ENCODE measurements at places on chromosomes 3 and 15.
A peak's percentile ranks its signal among the peaks of the same experiment; 100 is the strongest.

DNA sequence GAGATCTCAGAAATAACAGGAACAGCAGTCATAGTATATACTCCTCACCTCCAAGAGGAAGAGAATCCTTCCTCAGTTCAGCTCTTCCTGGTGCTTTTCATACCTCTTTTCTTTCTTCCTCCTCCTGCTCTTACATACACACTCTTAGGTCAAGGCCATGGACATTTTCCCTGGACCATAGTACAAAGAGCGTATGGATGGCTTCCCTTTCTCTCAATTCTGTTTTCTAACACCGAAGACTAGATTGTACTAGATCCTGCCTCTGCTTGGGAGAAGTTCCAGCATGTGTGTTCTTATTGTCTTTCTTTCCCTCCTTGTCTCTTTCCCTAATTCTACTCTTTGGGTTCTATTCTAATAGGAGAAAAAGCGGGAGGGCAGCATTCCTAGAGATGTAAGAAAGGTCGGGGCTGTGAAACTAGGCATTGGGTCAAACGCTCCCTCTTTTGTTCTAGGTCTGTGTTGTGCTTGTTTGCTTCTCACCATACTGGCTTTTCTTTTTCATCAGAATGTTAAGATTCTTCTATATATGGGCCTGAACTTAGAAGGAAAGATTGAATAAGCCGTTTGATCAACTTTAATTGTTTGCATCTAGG, 77.4 kb downstream of the VPS8 start:
- no peak for DNase-seq

DNA sequence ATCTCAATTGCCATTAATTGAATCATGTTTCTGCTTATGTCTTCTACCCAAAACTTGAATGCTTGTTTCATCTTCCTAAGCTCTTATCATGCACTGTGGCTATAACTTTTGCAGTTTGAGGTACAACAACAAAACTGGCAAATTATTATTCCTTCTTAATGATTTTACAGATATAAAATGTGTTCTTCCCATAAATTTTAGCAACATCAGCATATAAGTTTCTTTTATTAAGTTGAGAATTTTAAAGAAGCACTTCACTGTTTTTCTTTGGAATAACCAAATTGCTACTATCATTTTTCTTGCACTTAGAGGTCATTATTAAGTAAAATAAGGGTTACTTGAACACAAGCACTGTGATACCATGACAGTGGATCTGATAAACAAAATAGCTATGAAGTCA, 862.6 kb upstream of the CADM2 start:
- no peak for DNase-seq

- DNase-seq = no peak
Measured at GRCh38 chr3:193677734-193678133, 84.7 kb downstream of the OPA1 start.

GRCh38 chr3:133137042-133137996, 99.1 kb downstream of the TMEM108 start:
- DNase-seq = no peak

GRCh38 chr3:54056521-54056920, 65.8 kb upstream of the CACNA2D3 start:
- no peak for DNase-seq

- DNase-seq = no peak
Measured at GRCh38 chr15:32685576-32685975, 32.2 kb upstream of the GREM1 start.

- peak; percentile 11 for DNase-seq
Measured at GRCh38 chr3:170128977-170129431, 52.5 kb downstream of the PHC3 start.

- peak; percentile 55 for DNase-seq
Measured at GRCh38 chr15:48975472-48976419, 12.0 kb upstream of the SHC4 start.

- DNase-seq = no peak
Measured at GRCh38 chr3:170734043-170734734, 135.8 kb downstream of the RPL22L1 start.

DNA sequence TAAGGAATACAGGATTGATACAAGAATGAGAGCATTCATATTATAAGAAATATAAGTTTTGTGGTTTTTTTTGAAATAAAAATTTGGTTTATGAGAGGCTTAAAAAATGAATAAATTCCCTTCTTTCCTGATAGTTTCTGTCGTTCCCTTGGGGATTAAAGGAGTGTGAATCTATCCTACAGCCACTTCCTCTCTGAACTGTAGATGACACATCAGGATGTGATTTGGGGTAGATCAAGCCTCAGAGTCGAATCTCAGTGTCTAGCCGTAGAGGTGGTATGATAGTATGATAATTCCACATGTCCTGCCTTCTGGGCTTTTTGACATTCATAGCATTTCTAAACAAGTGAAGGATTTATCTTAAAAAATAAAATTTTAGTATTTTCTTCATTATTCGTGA, 343.1 kb downstream of the LPP start:
- DNase-seq = no peak

- no peak for DNase-seq
Measured at GRCh38 chr3:177111541-177111949, 85.7 kb downstream of the TBL1XR1 start.

GRCh38 chr3:12999147-13000140, 73.8 kb downstream of the IQSEC1 start:
- DNase-seq = no peak

- DNase-seq = no peak
Measured at GRCh38 chr3:59235634-59236012, 185.8 kb upstream of the CFAP20DC start.

- DNase-seq = no peak
Measured at GRCh38 chr15:73034221-73034620, 18.0 kb upstream of the NEO1 start.

- DNase-seq = no peak
Measured at GRCh38 chr15:53869044-53869805, 109.0 kb upstream of the UNC13C start.

GRCh38 chr3:157077565-157077991, 82.4 kb downstream of the CCNL1 start:
- DNase-seq = no peak

GRCh38 chr15:80242132-80242769, 9.8 kb downstream of the CTXND1 start:
- peak; percentile 63 for DNase-seq

DNA sequence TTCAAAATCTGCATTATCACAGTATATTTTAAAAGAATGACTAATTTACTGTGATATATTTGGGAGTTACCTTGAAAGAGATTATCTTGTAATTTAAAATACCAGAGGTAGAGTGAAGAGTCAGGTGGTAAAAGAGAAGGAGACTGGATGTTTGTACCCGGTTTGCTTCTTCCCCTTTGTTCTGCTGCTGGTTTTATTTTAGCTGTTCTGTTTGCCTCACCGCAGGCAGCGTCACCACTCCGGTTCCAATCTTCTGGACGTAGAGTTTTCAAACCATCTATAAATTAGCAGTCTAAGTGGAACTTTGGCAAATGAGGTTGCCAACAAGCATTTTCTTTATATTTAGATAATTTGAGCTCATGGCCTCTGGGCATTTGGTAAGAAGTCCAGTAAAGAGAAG, 38.2 kb downstream of the PPARG start:
- no peak for DNase-seq

GRCh38 chr3:29559741-29560465, 279.0 kb downstream of the RBMS3 start:
- DNase-seq = no peak

DNA sequence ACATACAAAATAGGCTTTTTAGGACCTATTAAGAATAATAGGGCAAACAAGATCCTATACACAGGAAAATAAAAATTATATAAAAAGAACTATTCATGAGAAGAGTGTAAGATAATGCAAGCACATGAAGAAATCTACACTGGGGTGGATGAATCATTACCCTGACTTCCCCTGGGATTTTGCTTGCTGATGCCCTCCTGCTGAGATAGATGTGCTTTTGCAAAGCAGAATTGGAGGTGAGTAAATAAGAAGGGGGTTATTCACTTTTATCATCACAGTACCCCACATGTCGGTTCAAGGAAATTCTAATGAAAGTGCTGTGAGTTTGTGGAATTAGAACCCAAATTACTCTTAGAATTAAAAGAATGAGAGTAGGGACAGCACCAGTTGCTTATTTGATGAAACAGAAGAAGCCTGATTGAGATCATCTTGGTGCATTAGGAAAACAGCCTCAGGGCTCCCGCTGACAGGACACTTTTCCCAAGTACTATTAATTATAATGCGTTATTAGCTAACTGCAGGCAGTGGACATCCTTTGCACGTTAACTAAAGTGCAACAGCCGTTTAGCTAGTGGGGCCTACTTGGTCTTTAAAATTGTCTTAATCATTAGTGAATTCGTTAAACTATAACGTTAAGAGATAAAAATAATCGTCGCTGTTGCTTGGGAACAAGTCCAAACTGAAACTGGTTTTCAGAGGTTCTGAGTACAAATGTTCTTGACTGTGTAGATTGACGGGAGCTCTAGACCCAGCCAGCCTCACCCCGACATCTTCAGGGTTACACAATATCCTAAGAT, 48.4 kb downstream of the SLC2A2 start:
- no peak for DNase-seq

- no peak for DNase-seq
Measured at GRCh38 chr3:45541326-45542321, 52.9 kb upstream of the LIMD1 start.

- DNase-seq = no peak
Measured at GRCh38 chr3:72407766-72408165, 440.5 kb downstream of the SHQ1 start.

- no peak for DNase-seq
Measured at GRCh38 chr3:42898896-42899675, 6.9 kb upstream of the ZNF662 start.

- DNase-seq = no peak
Measured at GRCh38 chr15:41881920-41882688, 11.7 kb downstream of the SPTBN5 start.

- DNase-seq = no peak
Measured at GRCh38 chr3:72465853-72466252, 382.4 kb downstream of the SHQ1 start.

DNA sequence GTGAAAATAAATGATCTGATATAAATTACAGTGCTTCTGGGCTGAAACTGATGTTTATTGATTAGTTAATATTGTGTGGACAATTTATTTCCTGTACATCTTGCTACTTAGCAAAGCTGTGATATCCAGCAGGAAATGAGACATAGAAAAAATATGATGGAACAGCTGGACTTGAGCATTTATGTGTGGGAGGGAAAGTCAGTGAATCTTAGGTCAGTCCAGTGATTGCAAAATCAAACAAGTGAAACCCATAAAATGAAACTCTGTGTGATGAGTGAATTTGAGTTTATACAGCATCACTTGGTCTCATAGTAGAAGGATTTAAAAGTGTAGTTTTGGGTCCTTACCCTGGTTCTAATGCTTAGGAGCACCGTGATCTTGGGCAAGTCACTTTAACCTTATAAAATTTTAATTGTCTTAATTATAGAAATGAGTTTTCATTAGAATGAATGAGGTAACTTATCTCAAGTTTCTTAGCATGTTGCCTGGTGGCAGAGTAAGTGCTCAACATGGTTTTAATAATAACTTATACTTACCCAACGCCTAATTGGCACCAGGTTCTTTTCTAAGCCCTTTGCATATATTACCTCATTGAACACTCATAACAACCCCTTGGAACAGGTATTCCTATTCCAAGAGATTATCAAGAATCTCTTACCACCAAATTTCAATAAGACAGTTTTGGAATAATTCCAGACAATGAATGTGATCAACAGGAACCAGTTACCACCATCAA, 194.6 kb downstream of the ADAMTSL3 start:
- no peak for DNase-seq

DNA sequence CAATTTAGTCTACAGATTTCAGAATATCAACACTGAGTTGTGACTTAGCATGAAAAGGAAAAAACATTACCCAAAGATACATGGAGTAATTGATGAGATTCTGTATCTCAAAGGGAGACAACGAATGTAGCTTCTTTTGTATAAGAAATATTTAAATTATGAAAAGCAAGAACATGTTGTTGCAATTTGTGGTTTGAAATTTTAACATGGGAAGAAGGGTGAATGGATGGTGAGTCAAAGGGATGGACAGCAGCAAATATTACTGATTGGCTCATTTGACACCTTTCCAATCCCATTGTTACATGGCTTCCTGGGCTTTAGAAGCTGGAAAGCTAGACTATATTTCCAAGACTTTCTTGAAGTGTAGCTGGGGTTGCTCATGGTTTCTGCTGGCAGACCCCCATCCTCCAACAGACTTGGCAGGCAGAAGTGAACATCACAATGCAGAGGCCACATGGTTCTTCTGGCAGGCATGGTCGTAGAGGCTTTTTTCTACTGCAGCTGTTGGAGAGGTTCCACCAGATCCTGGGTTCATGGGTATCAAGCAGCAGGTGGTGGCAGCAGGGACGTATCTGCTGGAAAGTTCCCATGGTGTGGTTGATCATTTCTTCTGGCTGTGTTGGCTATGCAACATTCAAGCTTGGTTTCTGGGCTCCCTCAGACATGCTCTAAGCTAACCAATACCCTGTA, 47.2 kb upstream of the KPNA4 start:
- no peak for DNase-seq

GRCh38 chr3:188954590-188955208, 217.1 kb upstream of the TPRG1 start:
- peak; percentile 37 for DNase-seq

DNA sequence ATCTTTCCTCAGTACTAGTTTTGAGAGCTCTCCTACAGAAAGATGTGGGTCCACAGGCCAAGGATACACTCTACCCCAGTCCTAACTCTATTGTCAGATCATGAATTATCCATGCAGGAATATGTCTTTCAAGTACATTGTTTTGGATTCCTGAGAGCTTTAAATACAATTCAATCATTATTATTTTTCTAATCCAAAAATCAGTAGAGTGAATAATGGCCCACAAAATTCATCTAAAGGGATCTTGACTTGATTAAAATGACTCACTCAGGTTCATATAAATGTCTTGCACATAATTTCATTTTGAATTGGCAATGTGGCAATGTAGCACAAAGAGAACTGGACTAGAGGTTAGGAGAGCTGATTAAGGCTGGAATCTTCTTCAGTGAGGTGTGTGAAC, 93.9 kb downstream of the ZPLD1 start:
- DNase-seq = no peak

GRCh38 chr15:73298522-73299245, 70.1 kb downstream of the HCN4 start:
- no peak for DNase-seq

GRCh38 chr3:184258926-184259325, 2.4 kb downstream of the CAMK2N2 start:
- no peak for DNase-seq

DNA sequence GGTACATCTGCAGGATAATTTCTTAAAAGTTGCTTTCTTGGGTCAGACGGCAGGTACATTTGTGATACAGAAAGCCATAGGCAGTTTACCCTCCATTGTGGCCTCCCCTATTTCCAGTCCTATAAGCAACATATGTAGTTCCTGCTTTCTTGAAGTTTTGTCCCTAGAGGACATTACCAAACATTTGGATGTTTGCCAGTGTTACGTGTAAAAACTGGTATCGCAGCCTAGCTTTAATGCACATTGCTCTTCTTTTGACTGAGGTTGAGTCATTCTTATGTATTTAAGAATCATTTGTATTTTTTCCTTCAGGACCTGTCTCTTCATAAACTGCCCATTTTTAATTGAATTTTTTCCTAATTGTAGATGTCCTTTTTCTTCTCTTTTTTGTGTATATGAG, 114.3 kb downstream of the DIPK2A start:
- DNase-seq = no peak

GRCh38 chr3:63900459-63900858, 11.7 kb downstream of the SCAANT1 start:
- DNase-seq = no peak
